ENCODE measurements at places on chromosomes 1 and 21.

DNA sequence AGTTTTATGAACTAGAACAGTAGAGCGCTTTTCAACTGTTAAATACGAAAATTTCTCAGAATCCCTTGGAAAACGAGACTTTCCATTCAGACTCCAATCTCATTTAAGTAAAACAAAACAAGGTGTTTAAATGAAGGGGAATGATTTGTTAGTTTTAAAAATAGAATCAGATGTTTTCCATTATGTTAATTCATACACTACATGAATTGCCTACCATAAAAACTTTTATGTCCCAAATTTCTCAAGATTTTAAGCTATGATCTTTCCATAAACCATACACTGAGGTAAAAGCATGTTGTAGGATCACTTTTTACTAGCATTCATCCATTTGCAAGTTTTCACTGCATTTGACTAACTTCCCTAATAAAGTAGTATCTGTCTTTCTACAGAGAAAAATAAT is 180.3 kb upstream of the ZP4 start:
- H3K36me3 ChIP-seq: no peaks in the 10 kb centered on the region
- no peak overlapping the region for H3K4me3 ChIP-seq
- no peaks in the 10 kb centered on the region for H3K27me3 ChIP-seq
- no peak for DNase-seq
- no peaks in the 10 kb centered on the region for H3K4me1 ChIP-seq
- no peak overlapping the region for H3K27ac ChIP-seq

DNA sequence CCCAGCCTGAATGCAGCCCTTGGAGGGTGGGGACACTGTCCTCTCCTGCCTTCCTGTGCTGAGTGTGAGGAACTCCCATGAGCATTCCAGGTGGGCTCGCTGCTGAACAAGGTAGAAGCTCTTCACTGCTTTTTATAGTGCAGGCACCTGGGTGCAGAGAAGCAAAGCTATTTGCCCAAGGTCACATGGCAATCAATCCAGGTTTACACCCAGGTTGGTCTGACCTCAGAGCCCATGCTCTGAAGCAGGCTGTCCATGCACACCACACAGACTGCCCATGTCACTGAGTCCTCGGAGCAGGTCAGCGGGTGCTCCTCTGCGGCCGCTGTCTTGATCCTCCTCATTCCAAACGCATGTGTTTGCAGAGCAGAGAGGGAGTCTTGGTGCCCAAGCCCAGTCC is 323.4 kb upstream of the VAMP3 start:
- no peaks in the 10 kb centered on the region for H3K4me1 ChIP-seq
- no peak for DNase-seq
- no peak overlapping the region for H3K27ac ChIP-seq
- H3K36me3 ChIP-seq: no peaks in the 10 kb centered on the region
- no peak overlapping the region for H3K4me3 ChIP-seq

DNA sequence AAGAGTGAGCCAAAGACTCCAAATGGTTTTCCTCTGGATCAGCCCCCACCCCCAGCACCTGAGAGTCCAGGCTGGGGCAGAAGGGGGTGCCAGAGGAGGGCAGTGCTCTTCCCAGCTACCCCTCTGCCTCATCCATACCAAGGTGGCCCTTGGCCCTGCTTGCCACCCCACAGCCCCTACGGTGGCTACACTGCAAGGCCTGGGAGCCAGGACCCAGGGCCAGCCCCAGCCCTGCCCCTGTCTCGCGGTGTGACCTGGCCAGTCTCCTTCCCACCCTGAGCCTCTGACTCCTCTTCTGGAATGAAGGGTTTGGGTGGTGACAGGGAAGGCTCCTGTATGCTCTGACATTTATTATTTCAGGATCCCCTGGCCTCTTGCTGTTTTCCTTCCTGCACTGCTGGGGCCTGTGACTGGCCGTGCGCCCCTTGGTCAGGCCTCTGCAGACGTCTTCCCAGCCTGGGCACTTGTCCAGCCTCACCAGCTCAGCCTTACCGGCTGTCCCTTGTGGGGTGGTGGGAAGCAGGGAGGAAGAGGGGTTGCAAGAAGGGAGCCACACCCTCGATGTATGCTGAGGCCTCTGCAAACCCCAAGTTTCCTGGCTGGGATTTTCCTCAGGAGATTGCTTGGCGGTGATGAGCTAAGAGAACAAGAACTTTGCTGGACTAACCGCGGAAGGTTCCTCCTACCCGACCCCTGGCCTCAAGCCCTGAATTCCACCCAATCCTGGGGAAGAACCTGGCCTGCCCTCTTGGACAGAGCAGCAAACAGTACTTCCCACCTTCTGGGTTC is 13.5 kb downstream of the ASAP3 start:
- H3K36me3 ChIP-seq: no peaks in the 10 kb centered on the region
- no peak overlapping the region for H3K4me3 ChIP-seq
- H3K27me3 ChIP-seq: no peaks in the 10 kb centered on the region
- peaks cover 5% of the 10 kb centered on the region for H3K4me1 ChIP-seq

- H3K27ac ChIP-seq: no peak overlapping the region
- H3K4me1 ChIP-seq: no peaks in the 10 kb centered on the region
- no peaks in the 10 kb centered on the region for H3K27me3 ChIP-seq
- DNase-seq: no peak
- no peaks in the 10 kb centered on the region for H3K36me3 ChIP-seq
Observed at GRCh38 chr21:14572204-14572780, 26.2 kb upstream of the SAMSN1 start.

- peaks cover 43% of the 10 kb centered on the region for H3K4me1 ChIP-seq
- no peaks in the 10 kb centered on the region for H3K27me3 ChIP-seq
- DNase-seq: peak; percentile 89
- H3K4me3 ChIP-seq: no peak overlapping the region
- H3K36me3 ChIP-seq: no peaks in the 10 kb centered on the region
- peak overlapping the region; percentile 91 for H3K27ac ChIP-seq
Observed at GRCh38 chr1:100622037-100622436, 84.1 kb downstream of the GPR88 start.

DNA sequence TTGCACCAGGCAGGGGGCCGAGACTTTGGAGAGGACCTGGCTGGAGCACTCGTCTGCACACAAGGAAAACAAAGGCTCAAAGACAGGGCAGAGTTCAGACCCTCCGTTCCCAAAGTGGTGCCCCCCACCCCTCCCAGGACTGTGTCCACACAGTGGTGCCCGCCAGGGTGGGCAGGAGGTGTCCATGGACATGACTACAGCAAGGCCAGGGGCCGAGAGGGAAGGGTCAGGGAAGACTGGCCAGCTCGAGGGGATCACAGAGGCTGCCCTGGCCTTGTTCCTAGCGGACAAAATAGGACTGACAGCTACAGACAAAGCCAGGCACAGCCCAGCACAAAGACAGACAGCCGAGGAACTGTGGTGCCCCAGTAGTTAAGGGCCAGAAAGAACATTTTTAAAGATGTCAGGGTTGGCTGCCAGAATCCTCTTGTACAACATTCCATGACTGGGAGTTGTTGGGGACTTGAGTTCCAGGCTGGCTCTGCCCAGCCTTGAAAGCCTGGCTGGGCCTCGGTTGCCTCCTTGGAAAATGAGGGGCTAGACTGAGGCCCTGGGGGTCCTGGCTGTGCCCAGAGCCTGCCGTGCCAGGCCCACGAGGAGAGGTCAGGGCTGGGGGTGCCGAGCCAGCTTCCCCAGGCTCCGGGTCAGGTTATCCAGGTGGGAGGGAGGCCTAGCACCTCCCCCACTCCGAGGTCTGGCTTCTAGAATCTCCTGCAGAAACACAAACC is 63.7 kb downstream of the SLX9 start:
- H3K36me3 ChIP-seq: no peaks in the 10 kb centered on the region
- H3K4me3 ChIP-seq: no peak overlapping the region
- DNase-seq: no peak

GRCh38 chr1:180255536-180256340 is 25.7 kb downstream of the LHX4 start:
- peak overlapping the region; percentile 3 for H3K27ac ChIP-seq
- peaks cover 50% of the 10 kb centered on the region for H3K4me1 ChIP-seq
- H3K4me3 ChIP-seq: no peak overlapping the region

DNA sequence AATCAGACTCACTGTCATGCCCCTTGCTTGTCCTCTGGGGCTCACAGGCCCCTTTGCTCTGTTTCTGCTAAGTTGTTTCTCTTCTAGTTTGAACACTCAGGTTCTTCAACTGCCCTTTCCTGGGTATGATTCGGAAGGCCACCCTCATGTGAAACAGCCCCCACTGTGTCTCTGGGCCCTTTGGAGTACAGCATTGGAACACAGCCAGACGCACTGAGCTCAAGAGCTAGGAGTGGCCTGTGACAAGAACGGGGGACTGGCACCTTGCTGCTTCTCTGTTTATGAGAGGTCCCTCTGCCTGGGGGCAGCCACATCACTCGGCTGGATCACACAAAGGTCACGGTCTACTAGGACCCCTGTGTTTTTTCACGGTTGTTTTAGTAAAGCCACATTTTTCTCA is 114.4 kb upstream of the ZC3H12A start:
- H3K4me3 ChIP-seq: no peak overlapping the region
- no peaks in the 10 kb centered on the region for H3K36me3 ChIP-seq
- peaks cover 8% of the 10 kb centered on the region for H3K27me3 ChIP-seq
- no peak for DNase-seq
- no peaks in the 10 kb centered on the region for H3K4me1 ChIP-seq

DNA sequence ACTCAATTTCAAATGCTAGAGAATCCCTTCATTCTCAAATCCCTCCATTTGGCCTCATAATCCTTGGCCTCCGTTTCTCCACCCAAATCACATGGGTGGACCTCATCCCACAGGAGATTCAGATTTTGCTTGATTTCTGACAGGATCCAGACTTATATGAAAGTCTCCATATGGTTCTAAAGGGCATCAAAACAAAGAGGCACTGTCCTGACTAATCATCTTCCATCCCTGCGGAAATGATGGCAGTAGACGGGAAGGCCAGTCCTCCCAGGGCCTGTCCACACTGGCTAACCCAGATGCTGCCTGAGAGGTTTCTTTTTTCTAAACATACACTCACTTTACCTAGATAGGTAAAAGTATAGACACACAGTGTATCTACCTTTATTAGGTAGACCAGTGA is 18.8 kb downstream of the ORC1 start:
- H3K4me3 ChIP-seq: no peak overlapping the region
- no peak for DNase-seq
- H3K27me3 ChIP-seq: no peaks in the 10 kb centered on the region
- H3K4me1 ChIP-seq: no peaks in the 10 kb centered on the region
- H3K36me3 ChIP-seq: peaks cover 98% of the 10 kb centered on the region

DNA sequence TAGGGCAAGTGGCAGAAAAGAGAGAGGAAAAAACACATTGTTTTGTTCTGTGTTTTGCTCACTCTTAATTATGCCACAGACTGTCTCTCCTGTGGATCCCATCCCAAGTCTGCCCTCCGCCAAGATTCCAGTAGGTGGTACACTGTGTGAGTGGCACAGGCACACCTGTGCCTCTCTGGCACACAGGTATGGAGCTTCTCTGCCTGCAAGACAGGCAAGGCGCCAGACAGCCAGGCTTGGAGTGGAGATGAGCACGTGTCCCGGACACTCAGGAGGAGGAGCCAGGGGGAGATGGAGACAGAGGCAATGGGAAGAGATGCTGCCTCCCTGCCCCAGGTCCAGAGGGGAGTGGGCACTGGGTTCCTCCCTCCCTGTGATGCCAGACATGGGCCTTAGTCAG is 6.5 kb upstream of the GRIK3 start:
- H3K4me1 ChIP-seq: no peaks in the 10 kb centered on the region
- no peak overlapping the region for H3K27ac ChIP-seq
- no peak overlapping the region for H3K4me3 ChIP-seq
- no peaks in the 10 kb centered on the region for H3K36me3 ChIP-seq
- peaks cover 23% of the 10 kb centered on the region for H3K27me3 ChIP-seq

DNA sequence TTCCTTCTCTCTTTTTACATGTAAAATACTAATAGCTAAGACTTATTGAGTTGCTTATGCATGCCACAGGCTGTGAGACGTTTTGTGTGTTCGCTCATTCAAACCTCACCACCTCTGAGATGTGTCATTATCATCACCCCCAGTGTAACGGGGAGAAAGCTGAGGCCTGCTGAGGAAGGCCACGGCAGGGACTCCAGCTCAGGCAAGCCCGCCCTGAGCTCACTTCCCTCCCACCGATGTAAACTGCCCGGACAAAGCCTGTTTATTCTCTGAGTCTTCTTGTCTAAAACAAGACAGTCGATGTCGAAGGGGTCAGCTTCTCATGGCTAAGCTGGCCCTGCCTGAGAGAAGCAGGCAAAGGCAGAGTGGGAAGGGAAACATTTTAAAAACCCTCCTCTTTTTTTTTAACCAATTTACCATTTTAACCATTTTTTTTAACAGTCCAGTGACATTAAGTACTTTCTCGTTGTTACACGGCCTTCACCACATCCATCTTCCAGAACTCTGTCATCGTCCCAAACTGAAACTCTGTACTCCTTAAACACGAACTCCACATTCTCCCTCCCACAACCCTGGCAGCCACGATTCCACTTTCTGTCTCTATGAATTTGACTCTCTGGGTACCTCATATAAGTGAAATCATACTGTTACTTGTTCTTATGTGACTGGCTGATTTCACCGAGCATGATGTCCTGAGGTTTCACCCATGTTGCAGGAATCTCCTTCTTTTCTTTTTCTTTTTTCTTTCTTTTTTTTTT is 204.8 kb upstream of the GALNT2 start:
- H3K4me3 ChIP-seq: no peak overlapping the region
- H3K27me3 ChIP-seq: no peaks in the 10 kb centered on the region
- no peak overlapping the region for H3K27ac ChIP-seq
- no peak for DNase-seq

- H3K27me3 ChIP-seq: no peaks in the 10 kb centered on the region
- peak overlapping the region; percentile 24 for H3K27ac ChIP-seq
- peak overlapping the region; percentile 18 for H3K4me3 ChIP-seq
- H3K4me1 ChIP-seq: peaks cover 25% of the 10 kb centered on the region
- peak; percentile 69 for DNase-seq
Observed at GRCh38 chr21:43812139-43812821, 22.9 kb downstream of the RRP1 start.

- H3K36me3 ChIP-seq: no peaks in the 10 kb centered on the region
- no peaks in the 10 kb centered on the region for H3K4me1 ChIP-seq
- H3K27ac ChIP-seq: no peak overlapping the region
- no peak overlapping the region for H3K4me3 ChIP-seq
Observed at GRCh38 chr1:82517586-82517985, 716.9 kb downstream of the ADGRL2 start.

DNA sequence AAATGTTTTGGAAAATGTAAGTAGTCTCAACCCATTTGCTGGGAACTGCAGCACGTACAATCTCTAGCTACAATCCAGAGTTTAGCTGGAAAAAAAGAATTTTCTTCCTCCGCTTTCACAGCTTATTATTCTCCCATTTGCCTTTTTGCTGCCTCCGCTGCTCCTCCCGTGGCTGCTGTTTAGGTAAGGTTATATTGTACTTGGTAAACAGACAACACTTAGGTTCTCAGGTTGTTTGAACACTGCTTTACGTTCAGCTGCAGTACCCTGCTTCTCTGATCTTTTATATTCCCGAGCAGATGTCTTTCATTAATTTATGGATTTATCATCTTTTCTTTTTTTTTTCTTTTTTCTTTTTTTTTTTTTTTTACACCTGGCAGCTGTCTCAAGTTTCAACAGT is 14.3 kb downstream of the PROX1 start:
- H3K4me3 ChIP-seq: no peak overlapping the region
- DNase-seq: no peak

DNA sequence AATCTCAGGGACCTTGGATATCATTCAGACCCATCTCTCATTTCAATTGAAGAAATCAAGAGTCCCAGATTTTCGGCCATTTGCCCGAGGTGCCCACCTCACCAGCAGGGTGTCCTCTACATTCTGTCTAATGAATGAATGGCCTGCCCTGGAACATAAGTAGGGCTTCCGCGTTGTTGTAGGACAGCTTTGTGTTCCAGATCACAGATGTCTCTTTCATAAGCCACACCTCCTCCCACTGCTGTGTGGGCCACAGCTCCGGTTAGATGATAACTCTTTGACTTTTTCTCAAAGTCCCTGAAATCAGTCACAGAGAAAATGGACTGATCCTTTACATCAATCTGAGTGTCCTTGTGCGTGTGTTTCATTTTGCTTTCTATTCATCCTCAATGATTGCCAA is 144.4 kb downstream of the RGS7 start:
- no peaks in the 10 kb centered on the region for H3K36me3 ChIP-seq
- DNase-seq: no peak
- H3K4me3 ChIP-seq: no peak overlapping the region
- no peak overlapping the region for H3K27ac ChIP-seq
- no peaks in the 10 kb centered on the region for H3K27me3 ChIP-seq
- H3K4me1 ChIP-seq: no peaks in the 10 kb centered on the region
